Effector memory CD4-positive, alpha-beta T cell (primary cell): ENCODE measurements at places on chromosomes 16 and 17.

DNA sequence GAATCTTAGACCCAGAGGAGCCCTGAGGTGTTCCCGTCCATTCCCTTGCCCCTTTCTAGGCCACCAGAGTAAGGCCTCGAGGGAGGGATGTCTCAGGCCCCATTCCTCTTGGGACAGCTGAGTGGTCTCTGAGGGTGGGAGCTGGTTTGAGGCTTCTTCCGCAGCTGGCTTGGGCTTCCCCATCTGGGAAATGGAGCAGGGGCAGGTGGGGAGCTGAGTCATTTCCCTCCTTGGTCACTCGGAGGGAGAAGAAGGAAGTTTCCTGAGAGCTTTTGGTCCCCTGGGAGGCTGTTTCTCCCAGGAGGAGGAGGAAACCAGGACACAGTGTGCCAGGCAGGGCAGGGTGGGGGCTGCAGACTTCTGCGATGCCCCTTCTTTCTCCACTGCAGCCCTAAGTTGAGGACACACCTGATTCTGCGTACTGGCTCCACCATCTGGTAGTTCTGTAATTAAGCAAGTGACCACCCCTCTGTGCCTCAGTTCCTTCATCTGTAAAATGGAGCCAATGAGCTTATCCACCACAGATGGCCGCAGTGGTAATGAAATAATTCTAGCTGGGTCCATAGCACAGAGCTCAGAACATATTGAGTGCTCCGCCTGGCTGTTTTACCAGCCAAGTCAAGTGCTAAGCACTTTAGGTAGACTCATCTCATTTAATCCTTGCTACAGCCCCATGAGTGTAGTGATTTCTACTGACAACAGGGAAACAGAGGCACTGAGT, 1.6 kb upstream of the KCNJ12 start:
- H3K4me1 ChIP-seq, result peaks cover 11% of the 10 kb centered on the region
- no peaks in the 10 kb centered on the region for H3K36me3 ChIP-seq
- DNase-seq, result no peak
- no peak overlapping the region for H3K27ac ChIP-seq

DNA sequence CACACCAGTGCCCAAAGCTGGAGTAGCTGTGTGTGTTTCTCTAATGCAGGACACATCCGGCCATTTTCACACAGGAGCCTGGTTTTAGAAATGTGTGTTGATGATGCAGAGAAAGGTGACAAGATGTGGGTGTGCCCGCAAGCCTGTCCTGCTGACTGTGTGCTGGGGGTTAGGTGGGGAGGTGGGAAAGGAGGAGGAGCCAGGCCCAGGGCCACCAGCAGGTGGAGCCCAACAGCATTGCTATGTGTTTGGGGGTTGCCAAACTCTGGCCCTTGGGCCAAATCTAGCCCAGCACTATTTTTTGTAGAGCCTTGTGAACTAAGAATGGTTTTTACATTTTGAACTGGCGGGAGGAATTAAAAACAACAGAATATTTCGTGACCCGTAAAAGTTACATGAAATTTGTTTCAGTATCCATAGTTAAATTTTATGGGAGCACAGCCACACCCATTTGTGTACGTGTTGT, 61.7 kb upstream of the LGALS9 start:
- H3K36me3 ChIP-seq, result no peaks in the 10 kb centered on the region
- H3K4me3 ChIP-seq, result no peak overlapping the region
- H3K4me1 ChIP-seq, result no peaks in the 10 kb centered on the region
- no peak for DNase-seq

GRCh38 chr17:72346306-72346705, 225.5 kb downstream of the SOX9 start:
- DNase-seq, result no peak
- H3K4me3 ChIP-seq, result no peak overlapping the region
- no peaks in the 10 kb centered on the region for H3K4me1 ChIP-seq
- no peaks in the 10 kb centered on the region for H3K27me3 ChIP-seq

GRCh38 chr17:6749519-6749918, 6.3 kb upstream of the XAF1 start:
- no peak overlapping the region for H3K27ac ChIP-seq
- DNase-seq, result no peak
- peaks cover 6% of the 10 kb centered on the region for H3K4me1 ChIP-seq
- no peaks in the 10 kb centered on the region for H3K36me3 ChIP-seq
- no peaks in the 10 kb centered on the region for H3K27me3 ChIP-seq

GRCh38 chr17:72850410-72851118, 241.9 kb downstream of the SLC39A11 start:
- no peak overlapping the region for H3K27ac ChIP-seq
- H3K36me3 ChIP-seq, result no peaks in the 10 kb centered on the region
- no peaks in the 10 kb centered on the region for H3K4me1 ChIP-seq
- H3K4me3 ChIP-seq, result no peak overlapping the region
- no peaks in the 10 kb centered on the region for H3K27me3 ChIP-seq

DNA sequence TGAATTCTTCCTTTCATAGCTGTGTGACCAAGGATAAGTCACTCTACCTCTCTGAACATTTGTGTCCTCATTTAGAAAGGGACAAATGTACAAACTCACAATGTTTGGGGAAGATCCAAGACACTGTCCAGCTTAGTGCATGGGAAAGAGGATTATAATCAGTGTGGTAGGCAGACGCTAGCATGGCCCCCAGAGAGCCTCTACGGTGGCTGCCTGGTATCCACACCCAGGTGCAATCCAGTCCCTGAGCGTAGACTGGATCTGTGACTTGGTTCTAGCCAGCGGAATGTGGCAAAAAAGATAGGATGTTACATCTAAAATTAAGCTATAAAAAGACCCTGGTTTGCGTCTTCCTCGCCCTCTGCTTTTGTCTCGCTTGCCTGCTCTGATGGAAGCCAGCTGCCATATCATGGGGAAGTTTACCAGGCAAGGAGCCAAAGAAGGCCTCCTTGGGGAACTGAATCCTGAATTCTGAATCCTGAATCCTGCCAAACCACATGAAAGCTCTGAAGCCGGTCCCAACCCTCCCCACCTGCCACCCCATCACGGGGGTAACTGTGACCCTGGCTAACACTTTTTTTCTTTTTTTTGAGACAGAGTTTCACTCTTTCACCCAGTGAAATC, 51.7 kb downstream of the PLXDC1 start:
- no peak overlapping the region for H3K27ac ChIP-seq
- DNase-seq, result no peak
- no peak overlapping the region for H3K4me3 ChIP-seq
- H3K4me1 ChIP-seq, result peaks cover 31% of the 10 kb centered on the region
- no peaks in the 10 kb centered on the region for H3K27me3 ChIP-seq
- H3K36me3 ChIP-seq, result no peaks in the 10 kb centered on the region

DNA sequence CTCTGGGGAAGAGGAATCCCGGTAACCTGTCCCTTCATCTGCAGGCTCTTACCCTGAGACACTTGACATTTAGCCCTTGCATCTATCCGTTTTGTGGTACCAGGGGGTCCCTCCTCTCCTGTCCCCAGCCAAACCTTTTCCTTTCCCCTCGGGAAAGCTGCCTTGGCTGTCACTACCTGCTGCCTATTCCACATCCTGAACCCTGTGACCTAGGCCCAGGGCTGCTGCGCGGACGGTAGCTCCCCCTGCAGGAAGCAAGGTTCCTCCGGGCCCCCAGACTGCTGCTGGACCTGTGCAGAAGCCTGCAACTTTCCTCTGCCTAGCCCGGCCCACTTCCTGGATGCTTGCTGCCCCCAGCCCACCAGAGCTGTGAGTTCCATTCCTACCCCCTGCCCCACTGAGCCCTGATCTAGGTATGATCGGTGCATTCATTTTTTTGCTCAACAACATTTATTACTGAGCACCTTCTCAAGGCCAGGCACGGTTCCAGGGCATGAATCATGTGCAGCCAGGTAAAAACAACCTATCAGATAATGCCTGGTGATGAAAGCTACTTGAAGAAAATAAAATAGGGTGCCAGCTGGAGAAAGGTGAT, 10.5 kb upstream of the ALDOA start:
- no peak overlapping the region for H3K4me3 ChIP-seq
- H3K27ac ChIP-seq, result no peak overlapping the region
- H3K4me1 ChIP-seq, result peaks cover 11% of the 10 kb centered on the region
- DNase-seq, result no peak
- H3K27me3 ChIP-seq, result no peaks in the 10 kb centered on the region

DNA sequence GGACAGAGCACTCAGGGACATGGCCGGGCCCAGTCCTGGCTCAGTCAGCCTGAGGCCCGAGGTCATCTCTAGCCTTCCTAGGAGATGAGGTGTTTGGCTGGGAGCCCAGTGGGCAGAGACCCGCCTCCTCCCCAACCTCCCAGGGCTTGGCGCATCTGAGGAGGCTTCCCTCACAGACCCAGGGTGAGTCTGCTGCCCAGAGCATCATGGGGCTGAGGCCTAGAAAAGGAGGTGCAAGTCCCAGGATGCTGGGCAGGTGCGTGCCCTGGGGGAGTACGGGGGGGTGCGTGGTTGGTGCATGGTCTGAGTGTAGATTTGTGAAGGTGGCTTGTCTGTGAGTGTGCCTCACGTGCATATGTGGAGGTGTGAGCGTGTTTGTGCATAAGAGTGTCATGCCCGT, 4.7 kb downstream of the PDE6G start:
- no peaks in the 10 kb centered on the region for H3K36me3 ChIP-seq
- H3K27me3 ChIP-seq, result peaks cover 9% of the 10 kb centered on the region
- H3K4me3 ChIP-seq, result no peak overlapping the region
- no peak overlapping the region for H3K27ac ChIP-seq
